ENCODE measurements at places on chromosomes 1 and 21. TPM values are rescaled to one million over a fixed set of nuclear protein-coding genes. Genes with fewer than 3 reads are reported as not detected.

MAEL gene
- not detected for total RNA-seq

GRHL3 gene
- not detected for total RNA-seq

GRCh38 chr1:189434461-189434860 lies 1043.2 kb downstream of the BRINP3 start:
- DNase-seq: no peak

GRCh38 chr21:38538353-38538752 lies 40.1 kb upstream of the ERG start:
- DNase-seq: no peak

- no peak for DNase-seq
Measured at GRCh38 chr1:46689356-46689755, 17.7 kb downstream of the TEX38 start.

DNA sequence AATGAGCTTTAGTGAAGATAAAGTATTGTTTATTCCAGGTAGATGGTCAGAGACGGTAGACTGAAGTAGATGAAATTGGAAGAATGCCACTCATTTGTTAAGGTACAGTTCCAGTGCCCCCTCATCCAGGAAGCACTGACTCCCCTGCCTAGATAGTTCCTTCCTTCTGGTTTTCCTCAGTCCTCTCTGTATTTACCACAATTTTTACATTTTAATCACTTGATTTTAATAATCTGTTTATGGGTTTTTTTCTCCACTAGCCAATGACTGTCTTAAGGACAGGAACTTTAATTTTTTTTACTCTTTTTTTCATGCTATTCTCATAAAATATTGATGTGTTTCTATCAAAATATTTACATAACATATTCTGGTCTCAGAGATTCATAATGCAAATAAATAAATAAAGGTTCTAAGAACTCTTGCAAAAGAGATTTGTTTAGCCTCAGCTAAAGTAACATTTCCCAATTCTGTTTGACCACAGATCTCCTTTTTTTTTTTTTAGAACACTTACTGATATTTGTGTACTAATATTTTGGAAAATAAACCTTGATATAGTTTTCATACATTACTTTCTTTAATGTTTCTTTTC lies 651.6 kb downstream of the PLPP3 start:
- no peak for DNase-seq

GRCh38 chr1:184457500-184457899 lies 70.7 kb downstream of the C1orf21 start:
- no peak for DNase-seq

- no peak for DNase-seq
Measured at GRCh38 chr1:99441299-99442095, 177.2 kb downstream of the PLPPR4 start.

GRCh38 chr21:17823846-17824245 lies 4.7 kb upstream of the C21orf91 start:
- DNase-seq: no peak
